Activated naive CD8-positive, alpha-beta T cell treated with anti-CD3 and anti-CD28 coated beads for 36 hours (primary cell): ENCODE measurements at places on chromosomes 2 and 18.

DNA sequence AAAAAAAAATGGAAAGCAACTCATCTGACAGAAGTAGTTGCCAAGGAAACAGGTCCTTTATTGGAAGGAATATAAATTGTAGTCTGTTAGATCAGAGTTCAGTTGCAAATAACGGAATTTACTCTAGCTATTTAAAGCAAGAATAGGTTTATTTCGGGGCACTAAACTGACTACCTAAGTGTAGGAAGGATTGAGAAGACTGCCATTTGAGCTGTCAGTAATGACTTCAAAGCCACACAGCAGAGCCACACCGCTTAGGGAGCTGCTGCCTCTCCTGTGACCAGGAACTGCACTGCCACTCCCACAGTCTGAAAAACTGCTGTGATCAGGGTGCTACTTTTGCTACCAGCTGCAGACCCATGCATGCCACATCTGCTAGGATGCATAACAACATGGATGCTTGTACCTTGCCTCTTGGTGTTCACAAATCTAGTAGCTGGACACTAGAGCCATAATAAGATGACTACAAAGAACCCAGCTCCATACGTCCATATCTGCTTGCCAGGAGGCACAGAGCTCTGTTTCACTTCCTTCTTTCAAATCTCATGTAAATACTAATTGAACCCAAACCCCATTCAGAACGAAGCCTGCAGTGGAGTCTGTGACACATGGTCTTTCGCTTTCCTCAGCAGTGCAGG is 2.2 kb downstream of the DSG2 start:
- DNase-seq = no peak

DNA sequence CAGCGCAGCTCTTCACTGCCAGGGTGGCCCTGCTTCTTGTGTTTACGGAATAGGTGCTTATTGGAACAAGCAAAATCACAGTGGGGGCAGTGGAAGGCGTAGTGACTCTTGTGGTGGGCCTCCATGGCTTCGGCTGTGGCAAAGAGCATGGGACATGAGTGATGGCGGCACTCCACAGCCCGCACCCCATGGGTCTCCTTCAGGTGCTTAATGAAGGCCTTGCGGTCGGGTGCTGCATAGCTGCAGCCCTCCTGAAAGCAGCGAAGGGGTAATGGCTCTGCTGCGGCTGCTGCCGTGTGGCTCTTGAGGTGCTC is 10.7 kb downstream of the ZNF142 start:
- no peak for DNase-seq

DNA sequence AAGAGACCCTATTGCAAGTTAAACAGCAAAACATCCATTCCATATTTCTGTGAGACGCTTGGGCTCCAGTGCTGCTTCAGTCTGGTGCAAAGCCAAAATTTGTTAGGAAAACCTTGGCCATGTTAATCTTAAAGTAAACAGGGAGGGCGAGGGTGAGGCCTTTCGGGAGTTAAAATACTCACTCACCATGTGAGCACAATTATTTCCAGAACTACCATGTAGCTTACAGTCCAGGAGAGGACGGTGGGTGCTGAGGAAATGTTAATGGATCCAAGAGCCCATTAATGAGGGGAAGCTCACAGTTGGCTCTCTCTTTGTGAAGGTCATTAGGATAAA is 286.4 kb downstream of the SLC8A1 start:
- no peak for DNase-seq

DNA sequence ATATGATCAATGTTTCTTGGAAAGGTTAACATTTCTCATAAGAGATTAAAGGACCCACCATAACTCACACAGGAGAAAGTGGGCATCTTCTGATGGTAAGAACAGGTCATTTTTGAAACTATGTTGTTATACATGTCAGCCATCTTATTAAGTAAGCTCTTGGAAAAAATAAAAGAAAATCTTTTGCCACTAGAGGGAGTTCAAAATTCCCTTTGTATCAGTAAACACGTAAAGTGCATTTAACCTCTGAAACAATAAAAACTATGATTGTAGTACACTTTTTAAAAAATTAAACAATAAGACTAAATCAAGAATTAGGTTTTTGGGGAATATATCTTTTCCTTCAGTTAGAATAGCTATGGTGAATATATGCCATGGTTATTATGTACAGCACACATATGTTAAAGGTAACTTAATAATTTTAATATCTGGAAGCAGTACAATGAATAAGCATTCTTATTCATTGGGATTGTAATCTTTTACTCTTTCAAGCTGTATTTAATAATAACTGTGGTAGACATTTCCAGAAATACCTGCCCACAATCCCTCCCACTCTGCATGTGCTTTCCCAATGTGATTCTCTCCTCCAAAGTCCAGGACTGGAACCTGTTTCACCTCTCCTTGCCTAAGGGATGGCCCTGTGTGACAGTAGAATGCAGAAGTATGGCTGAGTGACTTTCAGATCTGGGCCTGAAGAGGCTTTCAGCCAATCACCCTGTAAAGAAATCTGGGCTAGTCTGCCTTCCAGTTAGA is 64.2 kb downstream of the RBMS1 start:
- DNase-seq = no peak

DNA sequence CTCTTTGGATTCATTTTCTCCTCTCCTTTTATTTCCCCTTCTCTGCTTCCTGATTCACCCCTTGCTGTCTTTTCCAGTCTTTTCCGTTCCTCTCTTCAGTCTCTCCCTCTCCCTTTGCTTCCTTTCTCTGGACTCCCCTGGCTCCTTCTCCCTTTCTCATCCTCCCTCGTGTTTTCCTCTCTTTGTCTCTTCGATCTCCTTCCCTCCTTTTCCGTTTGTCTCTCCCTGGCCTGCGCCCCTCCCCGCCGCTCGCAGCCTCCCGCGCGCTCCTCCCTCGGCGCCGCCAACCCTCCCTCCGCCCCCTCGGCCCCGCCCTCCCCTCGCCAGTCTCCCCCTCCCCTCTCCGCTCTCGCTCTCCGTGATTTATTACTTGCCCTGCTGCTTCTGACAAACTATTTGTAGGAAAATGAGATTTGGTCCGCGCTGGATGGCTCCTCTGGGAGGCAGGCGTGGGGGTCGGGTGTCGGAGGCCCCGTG is 46.0 kb upstream of the PAX8 start:
- peak; percentile 41 for DNase-seq

DNA sequence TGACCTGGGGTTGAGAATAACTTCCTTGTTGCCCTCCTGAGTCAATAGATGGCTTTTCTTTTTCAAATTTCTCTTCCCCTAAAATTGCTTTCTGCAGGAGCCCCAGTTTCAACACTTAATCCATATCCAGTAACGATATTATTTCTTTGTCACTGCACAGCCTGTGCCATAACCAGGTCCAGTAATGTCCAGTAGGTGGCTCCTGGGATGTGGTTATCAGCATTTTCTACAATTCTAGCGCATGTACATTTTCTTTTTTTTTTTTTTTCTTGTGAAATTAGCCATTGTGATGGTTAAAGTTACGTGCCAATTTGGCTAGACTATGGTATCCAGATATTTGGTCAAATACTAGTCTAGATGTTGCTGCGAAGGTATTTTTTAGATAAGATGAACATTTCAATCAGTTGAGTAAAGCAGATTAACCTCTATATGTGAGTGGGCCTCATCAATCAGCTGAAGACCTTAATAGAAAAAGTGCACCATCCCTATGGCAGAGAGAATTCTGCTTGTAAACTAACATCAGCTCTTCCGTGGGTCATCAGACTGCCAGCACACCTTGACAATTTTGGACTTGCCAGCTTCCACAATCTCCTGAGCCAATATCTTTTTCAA is 72.9 kb upstream of the SCG2 start:
- no peak for DNase-seq

DNA sequence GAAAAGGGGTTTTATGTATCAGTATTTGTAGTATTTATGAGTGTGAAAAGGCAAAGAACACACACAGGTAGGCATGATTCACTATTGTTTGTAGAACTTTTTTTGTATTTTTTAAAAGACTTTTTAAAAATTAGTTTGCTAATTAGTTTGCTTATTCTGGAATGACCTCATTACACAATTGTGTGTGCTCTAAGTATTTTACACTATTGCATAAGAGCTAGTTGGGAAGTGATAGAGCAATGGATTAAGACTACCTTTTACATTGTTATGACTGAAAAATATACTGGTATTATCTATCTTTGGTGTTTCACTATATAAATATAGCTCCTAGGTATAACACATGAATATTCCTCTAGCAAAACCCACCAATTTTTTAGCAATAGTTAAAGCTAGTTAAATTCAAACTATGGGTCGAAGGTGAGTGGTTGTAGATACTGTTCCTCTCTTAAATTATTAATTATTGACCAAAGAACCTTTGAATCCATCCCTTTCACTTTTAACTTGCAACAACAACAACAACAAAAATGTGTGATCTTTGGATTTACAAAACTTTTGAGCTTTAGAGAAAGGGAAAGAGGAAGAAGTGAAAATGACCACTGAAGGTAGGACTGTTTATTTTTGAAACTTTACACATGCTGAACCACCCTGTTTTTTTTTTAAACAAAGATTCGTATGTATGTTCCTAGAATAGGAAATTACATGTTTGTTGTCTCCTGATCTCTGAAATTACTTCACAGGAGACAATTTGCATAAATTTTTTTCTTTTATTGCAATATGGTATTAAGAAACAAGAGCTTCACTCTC is 18.7 kb downstream of the ITPRID2 start:
- no peak for DNase-seq

GRCh38 chr2:72137498-72138010 is 10.1 kb downstream of the CYP26B1 start:
- DNase-seq = peak; percentile 60

GRCh38 chr18:78080081-78080480 is 830.4 kb downstream of the GALR1 start:
- DNase-seq = no peak

GRCh38 chr2:144671695-144672455 is 152.0 kb upstream of the ZEB2 start:
- DNase-seq = no peak

- DNase-seq = no peak
Measured at GRCh38 chr2:159712929-159713420, 669 bp downstream of the MARCHF7 start.

DNA sequence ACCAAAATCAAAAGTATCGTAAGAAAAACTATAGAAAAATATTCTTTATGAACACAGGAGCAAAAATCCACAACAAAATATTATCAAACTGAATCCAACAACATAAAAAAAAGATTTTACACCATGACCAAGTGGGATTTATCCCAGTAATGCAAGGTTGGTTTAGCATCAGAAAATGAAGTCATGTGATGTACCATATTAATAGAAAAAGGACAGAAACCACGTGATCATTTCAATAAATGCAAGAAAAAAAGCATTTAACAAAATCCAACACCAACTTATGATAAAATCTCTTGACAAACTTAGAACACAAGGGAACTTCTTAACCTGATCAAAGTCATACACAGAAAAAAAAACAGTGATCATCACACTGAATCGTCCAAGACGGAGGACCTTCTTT is 105.3 kb downstream of the NFATC1 start:
- DNase-seq = no peak

GRCh38 chr18:46574000-46574742 is 82.8 kb downstream of the LOXHD1 start:
- no peak for DNase-seq

DNA sequence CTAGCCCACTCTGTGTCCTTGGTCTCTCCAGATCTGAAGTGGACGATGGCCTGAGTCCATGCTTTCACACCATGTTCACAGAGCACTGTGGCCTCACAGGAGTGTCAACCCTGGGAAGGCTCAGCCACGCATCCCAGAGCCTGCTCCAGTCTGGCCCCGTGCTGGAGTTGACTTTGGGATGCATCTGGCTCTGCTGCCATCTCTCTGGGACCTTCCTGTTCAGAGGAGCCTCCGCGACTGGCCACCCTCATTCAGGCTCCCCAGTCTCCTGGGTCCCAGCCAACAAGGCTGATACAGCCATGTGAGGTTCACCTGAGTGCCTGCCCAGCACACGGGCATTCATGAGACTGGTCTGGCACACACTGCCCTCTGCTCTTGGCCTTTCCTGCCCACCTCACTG is 199.7 kb upstream of the RAB6C start:
- no peak for DNase-seq

GRCh38 chr2:28471214-28471613 is 24.6 kb upstream of the PLB1 start:
- no peak for DNase-seq

DNA sequence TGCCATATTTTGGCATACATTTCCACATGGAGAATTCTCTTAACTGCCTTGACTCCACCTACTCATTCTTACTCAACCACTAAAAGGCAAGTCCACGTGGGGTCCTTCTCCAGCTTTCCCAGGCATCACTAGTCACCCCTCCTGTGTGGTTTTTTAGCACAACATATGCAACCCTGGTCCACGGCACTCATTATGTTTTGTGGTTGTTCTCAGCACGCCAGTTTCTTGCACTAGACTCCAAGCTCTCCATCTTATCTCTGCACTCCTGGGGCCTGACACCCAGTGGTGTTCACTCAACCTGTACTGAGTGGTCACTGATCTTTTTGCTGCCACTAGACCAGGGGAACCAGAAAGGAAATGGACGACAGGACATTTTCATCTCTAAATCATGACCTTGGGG is 18.0 kb downstream of the MARCHF4 start:
- DNase-seq = no peak

- DNase-seq = no peak
Measured at GRCh38 chr2:106124905-106125549, 69.1 kb downstream of the UXS1 start.

DNA sequence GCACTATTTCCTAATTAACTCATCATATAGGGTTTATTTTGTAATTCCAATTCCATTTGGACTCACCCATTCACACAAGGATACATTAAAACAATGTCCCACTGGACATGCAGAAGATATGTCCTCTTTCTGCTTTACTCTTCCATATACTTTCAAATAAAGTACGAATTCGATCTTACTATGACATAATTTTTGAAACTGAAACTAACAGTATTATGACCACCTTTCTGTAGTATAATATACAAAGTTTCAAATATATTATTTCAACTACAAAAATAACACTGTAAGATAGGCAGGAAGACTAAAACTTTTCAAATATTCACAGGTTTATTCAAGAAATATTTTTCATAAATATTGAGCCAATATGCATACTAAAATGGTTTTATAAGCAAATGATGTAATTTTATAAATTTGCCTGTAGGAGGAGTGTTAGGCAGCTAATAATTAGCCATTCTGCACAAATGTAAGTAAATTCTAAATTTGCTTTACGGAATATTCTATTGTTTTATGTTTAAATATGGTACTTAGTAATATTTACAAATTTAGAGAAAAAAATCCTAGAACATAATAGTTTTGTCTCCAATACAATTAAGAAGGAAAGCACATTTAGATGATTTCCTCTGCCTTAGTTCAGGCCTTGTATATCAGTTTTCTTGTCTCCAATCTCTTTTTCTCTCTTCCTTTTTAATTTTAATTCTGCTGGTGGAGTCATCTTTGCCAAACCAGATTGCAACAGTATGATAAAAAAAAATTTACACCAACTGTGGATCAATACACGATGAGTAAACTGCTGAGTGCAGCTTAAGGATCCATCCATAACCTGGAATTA is 85.9 kb downstream of the CERKL start:
- DNase-seq = no peak

GRCh38 chr2:44679990-44680389 is 261.5 kb upstream of the SIX3 start:
- DNase-seq = no peak

DNA sequence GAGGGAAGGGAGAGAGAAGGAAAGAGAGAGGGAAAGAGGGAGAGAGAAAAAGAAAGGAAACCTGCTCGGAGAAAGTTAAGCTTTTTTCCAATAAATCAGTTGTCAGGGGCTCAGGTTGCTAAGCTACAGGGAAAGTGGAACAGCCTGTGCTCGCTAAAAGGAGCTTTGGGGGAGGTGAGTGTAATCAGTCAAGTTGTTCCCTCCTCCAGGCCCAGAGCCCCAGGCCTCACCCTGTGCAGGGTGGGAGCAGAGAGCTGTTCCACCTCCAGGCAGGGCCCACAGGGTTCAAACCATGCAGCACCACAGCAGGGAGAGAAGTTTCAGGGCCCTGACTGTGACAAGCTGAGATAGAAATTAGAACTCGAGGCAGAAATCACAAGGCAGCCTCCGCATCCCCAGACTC is 56.4 kb upstream of the PPP1CB start:
- no peak for DNase-seq
